Right ventricle myocardium superior (tissue), 1 donor: ENCODE measurements at places on chromosomes 7 and 10. TPM values are rescaled to one million over a fixed set of nuclear protein-coding genes. Genes with fewer than 3 reads are reported as not detected.
A peak's percentile ranks its signal among the peaks of the same experiment; 100 is the strongest.

DNA sequence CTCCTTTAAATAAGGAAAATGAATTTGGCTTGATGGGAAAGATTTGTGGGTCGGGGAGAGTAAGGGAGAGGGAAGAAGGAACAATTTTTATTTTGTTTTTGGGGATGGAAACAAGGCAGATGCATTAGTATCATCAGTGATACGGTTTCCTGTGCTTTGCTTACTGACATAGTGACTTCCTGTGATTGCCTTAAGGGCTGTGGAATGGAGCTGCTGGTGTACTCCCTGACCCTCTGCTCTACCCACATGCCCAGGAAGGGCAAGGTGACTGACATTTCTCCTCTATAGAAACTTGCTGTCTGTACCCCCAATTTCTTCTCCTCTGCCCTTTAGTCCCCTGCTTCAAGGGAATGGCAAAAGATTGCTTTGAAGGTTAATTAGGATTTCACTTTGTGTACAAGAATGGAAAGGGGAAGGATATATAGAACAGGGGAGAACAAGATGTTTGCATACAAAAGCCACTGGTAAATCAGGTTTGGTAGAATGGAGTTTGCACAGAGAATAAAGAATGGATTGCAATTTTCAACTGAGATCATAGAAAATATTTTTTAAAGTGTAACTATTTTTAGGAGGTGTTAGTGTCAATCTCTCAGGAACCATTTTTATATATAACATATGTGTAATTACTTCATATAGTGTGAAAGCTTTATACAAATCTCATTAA lies 129.0 kb upstream of the AGR3 start:
- no peak for DNase-seq

WIPF3 gene
- 5.5 TPM for total RNA-seq

- no peak for DNase-seq
Observed at GRCh38 chr7:147765301-147765700, 825.3 kb upstream of the C7orf33 start.

NEUROD6 gene
- total RNA-seq, result not detected

SLC26A5 gene
- total RNA-seq, result not detected

DNA sequence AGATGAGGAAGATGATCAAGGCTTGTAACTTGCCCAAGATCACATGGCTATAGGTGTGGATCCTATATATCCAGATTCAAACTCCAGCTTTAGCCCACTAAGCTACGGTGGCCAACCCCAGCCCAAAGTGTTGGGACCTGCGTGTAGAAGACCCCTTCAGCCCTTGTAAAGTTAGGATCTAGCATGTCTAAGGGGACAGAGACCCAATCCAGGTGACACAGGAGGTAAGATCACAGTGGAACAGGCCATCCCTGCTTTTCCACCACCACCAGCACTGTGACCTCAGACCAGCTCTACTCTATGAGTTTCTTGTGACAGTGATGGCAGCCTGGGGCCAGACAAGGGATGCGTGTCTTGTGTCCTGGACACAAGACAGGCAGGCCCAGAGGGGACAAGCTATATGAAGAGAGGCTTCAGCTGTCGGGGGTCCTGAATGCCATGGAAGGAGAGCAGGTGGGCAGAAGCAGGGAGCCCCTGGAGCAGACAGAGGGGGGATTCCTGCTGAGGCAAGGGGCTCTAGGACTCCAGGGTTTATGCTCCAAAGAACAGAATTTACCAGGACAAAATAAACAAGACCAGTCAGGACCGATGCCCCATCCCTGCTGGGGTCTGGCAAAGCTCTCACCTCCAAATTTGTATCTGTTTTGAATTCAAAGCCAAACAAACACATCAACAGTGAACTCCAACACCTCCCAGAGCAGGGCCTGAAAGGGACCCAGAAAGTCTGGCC lies 10.4 kb downstream of the GPRIN2 start:
- DNase-seq, result peak; percentile 37

NUTM2E gene
- total RNA-seq, result not detected

DNA sequence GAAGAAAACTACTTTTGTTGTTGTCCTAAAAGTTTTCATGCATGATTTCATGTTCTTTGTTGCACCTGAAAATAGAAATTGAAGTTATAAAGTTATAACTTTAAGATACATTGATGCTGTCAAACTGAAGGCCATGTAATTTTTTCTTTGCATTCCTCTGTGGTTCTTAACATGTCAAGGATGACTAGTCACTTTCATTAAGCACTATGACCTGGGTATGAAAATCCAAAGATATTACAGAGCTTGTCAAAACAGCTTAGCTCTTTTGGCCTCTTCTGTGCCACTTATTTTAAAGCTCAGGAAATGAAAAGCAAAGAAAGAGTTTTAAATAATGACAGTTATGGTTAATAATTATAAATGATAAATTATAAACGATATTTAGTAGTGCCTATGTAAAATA lies 241.6 kb upstream of the CACNA2D1 start:
- no peak for DNase-seq

TLX1 gene
- not detected for total RNA-seq

- no peak for DNase-seq
Observed at GRCh38 chr10:48835781-48836180, 103.9 kb downstream of the LRRC18 start.
